Erythroblast (primary cell): ENCODE measurements at places on chromosomes 1 and 21.

GRCh38 chr21:32570456-32570855, 14.9 kb downstream of the TCP10L start:
- DNase-seq = no peak

DNA sequence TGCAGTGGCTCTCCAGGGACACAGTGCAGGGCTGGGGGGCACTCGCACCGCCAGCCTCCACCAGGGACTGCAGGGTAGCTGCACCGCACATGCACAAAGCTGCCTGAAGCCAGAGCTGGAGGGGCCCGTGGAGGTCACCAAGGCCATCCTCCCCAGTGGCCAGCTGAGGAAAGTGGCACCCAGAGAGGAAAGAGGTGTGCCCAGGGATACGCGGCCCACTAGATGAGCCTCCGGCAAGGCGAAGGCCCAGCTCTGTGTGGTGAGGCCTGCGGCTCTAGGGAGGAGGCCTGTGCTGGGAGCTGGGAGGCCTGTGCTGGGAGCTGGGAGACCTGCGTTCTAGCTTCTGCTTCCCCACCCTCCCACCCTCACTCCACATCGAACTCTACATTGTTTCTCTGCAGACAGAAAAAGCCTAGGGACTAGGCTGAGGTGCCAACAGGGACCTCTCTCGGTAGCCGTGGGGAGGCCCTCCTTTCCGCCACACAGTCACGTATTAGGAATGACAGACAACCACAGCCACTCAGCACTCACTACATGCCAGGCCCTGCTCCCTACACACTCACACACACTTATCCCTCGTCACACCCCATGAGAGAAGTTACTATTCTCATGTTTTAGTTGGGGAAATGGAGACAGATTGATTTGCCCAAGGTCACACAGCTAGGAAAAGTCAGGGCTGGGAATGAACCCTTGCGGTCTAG, 921 bp upstream of the ASCL5 start:
- no peak for DNase-seq

DNA sequence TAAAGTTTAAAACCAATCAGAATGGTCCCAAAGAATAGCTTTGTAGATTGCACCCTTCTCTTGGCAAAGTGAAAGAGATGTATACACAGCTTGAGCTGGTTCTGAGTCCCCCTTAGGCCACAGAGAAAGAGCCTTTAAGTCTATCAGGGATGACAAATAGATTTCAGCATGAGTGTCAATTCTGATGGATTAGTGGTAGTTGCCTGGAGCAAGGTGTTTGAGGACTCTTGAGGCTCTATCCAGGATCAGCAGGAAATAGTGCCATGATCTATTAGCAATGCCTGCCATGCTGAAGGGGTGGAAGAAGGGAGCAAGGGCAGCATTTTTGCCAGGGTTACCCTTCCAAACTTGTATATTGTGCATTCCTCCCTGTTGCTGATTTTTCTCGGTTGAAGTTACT, 116.6 kb downstream of the ATG4C start:
- no peak for DNase-seq

DNA sequence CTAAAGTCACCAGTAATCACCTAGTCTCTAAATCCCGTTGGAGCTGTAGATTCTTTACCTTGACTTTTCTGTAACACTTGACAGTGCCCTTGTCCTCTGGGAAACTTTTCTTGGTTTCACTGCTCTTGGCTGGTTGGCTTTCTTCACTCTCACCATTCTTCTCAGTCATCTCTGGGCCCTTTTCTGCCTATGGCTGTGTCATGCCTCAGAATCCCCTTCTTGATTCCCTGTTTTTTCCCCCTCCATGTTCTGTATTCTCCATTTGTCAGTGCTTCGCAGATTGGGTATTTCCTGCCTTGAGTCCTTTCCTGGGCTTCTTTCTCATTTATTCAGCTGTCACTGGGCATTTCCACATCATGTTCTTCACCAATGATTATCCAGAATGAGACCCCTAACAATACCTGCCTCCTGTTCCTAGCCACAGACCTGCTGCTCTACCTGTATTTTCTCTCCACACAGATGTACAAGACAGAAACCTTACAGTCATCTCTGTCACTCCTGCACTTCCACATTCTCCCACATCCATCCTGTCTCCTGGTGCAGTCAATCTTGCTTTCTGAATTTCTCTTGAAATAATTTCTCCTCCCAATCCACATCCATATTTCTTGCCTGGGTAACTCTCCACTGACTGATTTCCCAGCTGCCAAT, 14.7 kb downstream of the UCK2 start:
- DNase-seq = no peak

GRCh38 chr21:28641731-28642130, 350.9 kb downstream of the LTN1 start:
- no peak for DNase-seq

DNA sequence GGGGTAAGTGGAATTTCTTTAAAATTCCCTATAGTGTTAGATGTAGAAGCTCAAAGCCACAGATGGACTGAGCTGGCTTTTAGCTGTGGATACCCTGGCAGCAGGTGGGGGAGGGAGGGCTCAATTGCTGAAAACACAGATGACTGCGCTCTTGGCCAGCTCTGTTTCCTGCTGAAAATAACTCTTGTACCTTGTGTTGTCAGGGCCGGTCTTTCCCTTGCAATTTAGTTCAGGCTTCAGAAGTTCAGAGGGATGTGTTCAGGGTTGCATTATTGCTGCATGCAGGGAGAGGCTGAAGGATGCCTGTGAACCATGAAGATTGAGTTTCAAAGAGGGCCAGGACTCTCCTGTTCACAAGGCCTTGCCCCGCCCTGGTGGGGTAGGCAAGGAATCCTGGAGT, 58.1 kb upstream of the GCLM start:
- DNase-seq = no peak

DNA sequence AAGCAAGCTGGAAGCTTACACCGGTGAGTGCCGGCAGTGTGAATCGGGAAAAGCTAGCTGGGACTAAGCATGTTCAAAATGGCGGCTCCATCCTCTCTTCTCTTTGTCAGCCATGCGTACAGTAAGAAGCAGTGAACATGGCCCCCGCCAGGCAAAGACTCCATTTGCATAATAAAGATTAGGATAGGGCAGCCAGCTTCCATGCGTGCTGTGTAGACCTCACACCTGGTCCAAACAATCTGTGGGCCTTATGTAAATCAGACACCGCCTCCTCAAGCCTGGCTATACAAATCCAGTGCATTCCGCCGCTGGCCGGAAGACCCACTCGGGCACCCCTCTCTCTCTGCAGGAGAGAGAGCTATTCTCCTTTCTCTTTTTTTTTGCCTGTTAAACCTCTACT, 150.3 kb downstream of the TIAM1 start:
- no peak for DNase-seq

- no peak for DNase-seq
Measured at GRCh38 chr1:110235834-110236682, 25.9 kb downstream of the KCNC4 start.
